ENCODE measurements at places on chromosomes 3 and 15. TPM values are rescaled to one million over a fixed set of nuclear protein-coding genes. Genes with fewer than 3 reads are reported as not detected.
A peak's percentile ranks its signal among the peaks of the same experiment; 100 is the strongest.

GRCh38 chr3:101814835-101815234 is 34.5 kb upstream of the NFKBIZ start:
- no peak overlapping the region for H3K4me3 ChIP-seq
- no peak for DNase-seq
- no peaks in the 10 kb centered on the region for H3K27me3 ChIP-seq
- H3K27ac ChIP-seq, result peak overlapping the region; percentile 51
- H3K36me3 ChIP-seq, result peaks cover 29% of the 10 kb centered on the region
- peaks cover 57% of the 10 kb centered on the region for H3K4me1 ChIP-seq

GRCh38 chr3:22959593-22959992 is 243.5 kb upstream of the UBE2E2 start:
- peaks cover 6% of the 10 kb centered on the region for H3K4me1 ChIP-seq
- no peak overlapping the region for H3K4me3 ChIP-seq
- no peak overlapping the region for H3K27ac ChIP-seq
- no peaks in the 10 kb centered on the region for H3K27me3 ChIP-seq

DNA sequence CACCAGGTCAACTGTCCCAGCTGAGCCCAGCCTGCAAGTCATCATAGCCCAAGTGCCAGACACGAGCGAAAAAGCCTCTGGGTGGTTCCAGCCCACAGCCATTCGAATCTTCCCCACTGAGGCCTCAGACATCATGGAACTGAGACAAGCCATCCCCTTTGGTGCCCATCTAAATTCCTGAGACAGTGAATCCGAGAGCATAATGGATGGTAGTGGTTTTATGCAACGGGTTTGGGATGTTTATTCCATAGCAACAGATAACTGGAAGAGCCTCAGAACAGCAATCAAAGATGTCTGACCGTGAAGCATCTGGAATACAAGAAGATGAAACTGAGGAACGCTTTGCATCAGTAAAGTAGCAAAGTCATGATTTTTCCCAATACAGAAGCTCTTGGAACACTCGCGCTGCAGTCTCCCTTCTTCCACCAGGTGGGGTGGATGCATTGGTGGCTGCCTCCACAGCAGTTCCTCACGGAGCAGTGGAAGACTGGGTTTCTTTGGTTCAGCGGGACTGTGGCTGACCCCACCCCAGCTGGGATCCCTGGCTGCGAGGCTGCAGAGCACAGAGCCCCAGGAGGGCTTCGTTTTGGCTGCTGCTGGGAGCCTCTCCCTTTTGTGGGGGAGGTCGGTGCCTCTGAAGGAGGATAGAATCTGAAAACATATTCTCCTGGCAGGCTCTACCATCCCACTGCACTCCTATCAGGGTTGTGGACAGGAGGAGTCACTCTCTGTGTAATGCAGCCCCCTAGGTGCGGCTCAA is 26.4 kb upstream of the PDE8A start:
- H3K27ac ChIP-seq, result no peak overlapping the region

GRCh38 chr3:124178531-124178930 is 186.6 kb upstream of the ROPN1 start:
- DNase-seq, result no peak
- no peaks in the 10 kb centered on the region for H3K4me1 ChIP-seq
- no peaks in the 10 kb centered on the region for H3K36me3 ChIP-seq
- H3K27me3 ChIP-seq, result no peaks in the 10 kb centered on the region

- no peaks in the 10 kb centered on the region for H3K27me3 ChIP-seq
- H3K36me3 ChIP-seq, result peaks cover 15% of the 10 kb centered on the region
- H3K4me1 ChIP-seq, result no peaks in the 10 kb centered on the region
Observed at GRCh38 chr15:42338500-42338899, 20.8 kb upstream of the CAPN3 start.

GRCh38 chr15:50996641-50997040 is 88.2 kb downstream of the AP4E1 start:
- no peak overlapping the region for H3K27ac ChIP-seq
- peaks cover 15% of the 10 kb centered on the region for H3K36me3 ChIP-seq
- no peaks in the 10 kb centered on the region for H3K4me1 ChIP-seq
- H3K4me3 ChIP-seq, result no peak overlapping the region

DNA sequence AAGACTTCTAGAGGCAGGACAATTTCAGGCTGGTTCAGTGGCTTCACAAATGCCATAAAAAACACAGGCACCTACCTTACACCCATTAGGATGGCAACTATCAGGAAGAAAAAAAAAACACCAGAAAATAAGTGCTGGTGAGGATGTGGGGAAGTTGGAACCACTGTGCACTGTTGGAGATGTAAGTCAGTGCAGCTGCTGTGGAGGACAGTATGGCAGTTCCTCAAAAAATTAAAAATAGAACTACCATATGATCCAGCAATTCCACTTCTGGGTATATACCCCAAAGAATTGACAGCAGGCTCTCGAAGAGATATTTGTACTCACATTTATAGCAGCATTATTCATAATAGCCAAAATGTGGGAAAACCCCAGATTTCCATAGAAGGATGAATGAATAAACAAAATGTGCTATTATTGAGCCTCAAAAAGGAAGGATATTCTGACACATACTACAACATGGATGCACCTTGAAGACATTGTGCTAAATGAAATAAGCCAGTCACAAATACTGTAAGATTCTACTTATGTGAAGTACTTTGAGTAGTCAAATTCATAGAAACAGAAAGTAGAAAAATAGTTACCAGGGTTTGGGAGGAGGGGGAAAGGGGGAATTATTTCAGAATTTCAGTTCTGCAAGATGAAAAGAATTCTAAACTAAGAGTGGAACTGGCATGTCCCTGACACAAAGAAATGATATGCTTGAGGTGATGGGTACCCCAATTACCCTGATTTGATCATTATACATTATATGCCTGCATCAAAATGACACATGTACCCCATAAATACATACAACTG is 40.9 kb downstream of the NR1D2 start:
- no peak overlapping the region for H3K27ac ChIP-seq
- peaks cover 3% of the 10 kb centered on the region for H3K36me3 ChIP-seq
- DNase-seq, result no peak
- H3K27me3 ChIP-seq, result no peaks in the 10 kb centered on the region
- no peak overlapping the region for H3K4me3 ChIP-seq
- peaks cover 5% of the 10 kb centered on the region for H3K4me1 ChIP-seq

GRCh38 chr3:85586018-85586417 is 627.2 kb downstream of the CADM2 start:
- no peaks in the 10 kb centered on the region for H3K27me3 ChIP-seq
- H3K36me3 ChIP-seq, result no peaks in the 10 kb centered on the region
- no peaks in the 10 kb centered on the region for H3K4me1 ChIP-seq
- no peak overlapping the region for H3K4me3 ChIP-seq
- DNase-seq, result no peak

DNA sequence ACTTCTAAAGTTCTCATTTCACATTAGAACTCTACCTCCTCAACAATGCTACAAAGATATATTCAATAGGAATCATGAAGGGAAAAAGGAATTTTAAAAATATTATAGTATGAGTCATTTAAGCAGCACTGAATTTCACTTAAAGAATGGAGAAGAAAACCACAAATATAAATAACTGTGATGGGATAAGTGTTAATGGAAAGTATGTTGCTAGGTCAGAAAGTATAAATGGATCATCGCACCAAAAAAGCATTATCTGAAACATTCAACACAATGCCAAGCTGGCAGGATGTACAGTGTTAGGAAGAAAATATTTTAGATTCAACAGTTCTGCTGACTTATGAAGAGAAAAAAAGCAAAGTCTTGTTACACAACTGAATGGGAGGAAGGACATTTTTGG is 101.4 kb downstream of the TFG start:
- H3K27ac ChIP-seq, result no peak overlapping the region
- H3K4me1 ChIP-seq, result no peaks in the 10 kb centered on the region
- no peaks in the 10 kb centered on the region for H3K36me3 ChIP-seq
- H3K4me3 ChIP-seq, result no peak overlapping the region
- DNase-seq, result no peak

- H3K4me3 ChIP-seq, result no peak overlapping the region
- H3K4me1 ChIP-seq, result no peaks in the 10 kb centered on the region
- H3K27me3 ChIP-seq, result peaks cover 52% of the 10 kb centered on the region
- no peaks in the 10 kb centered on the region for H3K36me3 ChIP-seq
Observed at GRCh38 chr15:78338781-78339180, 1.4 kb upstream of the CRABP1 start.

- peaks cover 32% of the 10 kb centered on the region for H3K27me3 ChIP-seq
- no peak overlapping the region for H3K4me3 ChIP-seq
- H3K4me1 ChIP-seq, result peaks cover 20% of the 10 kb centered on the region
- H3K36me3 ChIP-seq, result no peaks in the 10 kb centered on the region
- no peak for DNase-seq
Observed at GRCh38 chr3:183181606-183182005, 19.1 kb upstream of the LAMP3 start.

- no peaks in the 10 kb centered on the region for H3K4me1 ChIP-seq
- H3K36me3 ChIP-seq, result no peaks in the 10 kb centered on the region
- H3K4me3 ChIP-seq, result no peak overlapping the region
- DNase-seq, result no peak
Observed at GRCh38 chr3:64655160-64655559, 32.6 kb downstream of the ADAMTS9 start.

DNA sequence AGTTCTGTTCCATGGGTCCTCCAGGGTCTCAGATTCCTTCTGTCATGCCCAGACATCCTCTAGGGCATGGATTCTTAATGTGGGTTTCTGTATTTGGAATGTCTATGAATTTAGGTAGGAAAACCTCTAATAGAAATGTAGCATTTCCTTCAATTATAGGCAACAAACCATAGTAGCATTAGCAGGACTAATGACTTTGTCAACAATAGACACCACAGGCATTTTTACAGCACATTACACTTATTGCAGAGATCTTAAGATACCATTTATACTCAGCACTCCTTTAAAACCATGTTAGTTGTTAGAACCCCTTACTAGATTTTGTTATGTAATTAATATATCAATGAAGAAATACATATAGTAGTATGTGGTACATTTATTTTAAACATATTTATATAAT is 77.8 kb upstream of the TBC1D5 start:
- no peaks in the 10 kb centered on the region for H3K4me1 ChIP-seq
- H3K36me3 ChIP-seq, result no peaks in the 10 kb centered on the region
- DNase-seq, result no peak
- H3K4me3 ChIP-seq, result no peak overlapping the region
- H3K27ac ChIP-seq, result no peak overlapping the region

GRCh38 chr3:9780458-9780812 is 10.7 kb upstream of the CAMK1 start:
- H3K4me1 ChIP-seq, result peaks cover 61% of the 10 kb centered on the region
- H3K27me3 ChIP-seq, result no peaks in the 10 kb centered on the region
- no peak for DNase-seq
- peaks cover 38% of the 10 kb centered on the region for H3K36me3 ChIP-seq

GRCh38 chr3:71984843-71985613 is 200.1 kb upstream of the PROK2 start:
- DNase-seq, result peak; percentile 15
- H3K4me1 ChIP-seq, result peaks cover 30% of the 10 kb centered on the region

DNA sequence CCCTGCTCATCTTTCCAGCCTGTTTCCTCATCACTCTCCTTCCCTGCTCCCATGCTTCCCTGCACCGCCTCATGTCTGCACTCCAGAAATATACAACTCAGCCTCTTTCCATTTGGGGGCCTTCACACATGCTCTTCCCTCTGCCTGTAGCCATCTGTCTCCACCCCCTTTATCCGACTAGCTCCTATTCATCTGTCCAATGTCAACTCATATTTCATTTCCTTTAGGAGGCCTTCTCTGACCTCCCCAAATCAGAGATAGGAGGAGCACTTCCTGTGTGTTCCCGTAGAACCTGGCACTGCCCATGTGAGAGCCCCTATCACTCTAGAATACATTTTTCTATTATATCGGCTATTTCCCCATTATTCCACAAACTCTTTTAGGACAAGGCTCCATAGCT is 10.6 kb downstream of the ATP8B4 start:
- no peak overlapping the region for H3K4me3 ChIP-seq
- no peak for DNase-seq
- H3K4me1 ChIP-seq, result peaks cover 31% of the 10 kb centered on the region

DNA sequence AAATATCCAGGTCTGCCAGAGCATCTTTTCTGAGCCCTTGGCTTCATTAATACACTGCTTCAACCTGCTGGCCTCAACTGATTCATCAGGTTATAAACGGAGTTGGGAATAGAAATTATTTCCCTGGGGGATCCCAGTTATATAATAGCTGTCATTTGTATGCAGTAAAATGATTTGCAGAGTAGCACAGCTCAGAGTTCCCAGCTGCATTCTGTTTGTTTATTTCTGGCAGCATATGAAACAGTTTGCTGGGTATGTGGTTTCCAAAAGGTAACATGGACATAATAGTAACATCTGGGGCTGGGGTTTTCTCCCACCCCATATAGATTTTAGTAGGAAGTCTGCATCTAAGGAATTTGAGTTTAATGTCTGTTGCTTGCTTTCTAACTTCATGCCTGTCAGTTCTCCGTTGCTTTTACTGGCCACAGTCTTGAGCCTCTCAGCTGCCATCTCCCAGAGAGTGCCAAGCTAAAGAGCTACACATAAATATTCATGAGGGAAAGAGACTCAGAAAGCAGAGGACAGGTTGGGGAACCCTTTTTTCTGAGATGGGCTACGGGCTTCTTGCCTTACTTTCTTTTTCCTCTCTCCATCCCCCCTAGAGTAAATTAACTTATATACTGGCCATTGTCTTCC is 124.6 kb downstream of the TMEM108 start:
- no peaks in the 10 kb centered on the region for H3K4me1 ChIP-seq
- peaks cover 8% of the 10 kb centered on the region for H3K27me3 ChIP-seq
- no peaks in the 10 kb centered on the region for H3K36me3 ChIP-seq
- no peak overlapping the region for H3K4me3 ChIP-seq
- no peak overlapping the region for H3K27ac ChIP-seq

CLDN16 gene
- total RNA-seq, result not detected

NOX5 gene
- not detected for total RNA-seq

TRH gene
- not detected for total RNA-seq

ZNF662 gene
- 5.3 TPM for total RNA-seq

SLC25A26 gene
- total RNA-seq, result 24.4 TPM

CHRD gene
- total RNA-seq, result not detected

CDHR4 gene
- total RNA-seq, result not detected
